ENCODE measurements at places on chromosomes 6 and 20.

- DNase-seq = no peak
- H3K27ac ChIP-seq = no peak overlapping the region
- no peak overlapping the region for H3K4me3 ChIP-seq
- H3K4me1 ChIP-seq = peaks cover 36% of the 10 kb centered on the region
- peaks cover 1% of the 10 kb centered on the region for H3K36me3 ChIP-seq
- H3K27me3 ChIP-seq = no peaks in the 10 kb centered on the region
Observed at GRCh38 chr6:34331371-34332050, 61.0 kb downstream of the NUDT3 start.

DNA sequence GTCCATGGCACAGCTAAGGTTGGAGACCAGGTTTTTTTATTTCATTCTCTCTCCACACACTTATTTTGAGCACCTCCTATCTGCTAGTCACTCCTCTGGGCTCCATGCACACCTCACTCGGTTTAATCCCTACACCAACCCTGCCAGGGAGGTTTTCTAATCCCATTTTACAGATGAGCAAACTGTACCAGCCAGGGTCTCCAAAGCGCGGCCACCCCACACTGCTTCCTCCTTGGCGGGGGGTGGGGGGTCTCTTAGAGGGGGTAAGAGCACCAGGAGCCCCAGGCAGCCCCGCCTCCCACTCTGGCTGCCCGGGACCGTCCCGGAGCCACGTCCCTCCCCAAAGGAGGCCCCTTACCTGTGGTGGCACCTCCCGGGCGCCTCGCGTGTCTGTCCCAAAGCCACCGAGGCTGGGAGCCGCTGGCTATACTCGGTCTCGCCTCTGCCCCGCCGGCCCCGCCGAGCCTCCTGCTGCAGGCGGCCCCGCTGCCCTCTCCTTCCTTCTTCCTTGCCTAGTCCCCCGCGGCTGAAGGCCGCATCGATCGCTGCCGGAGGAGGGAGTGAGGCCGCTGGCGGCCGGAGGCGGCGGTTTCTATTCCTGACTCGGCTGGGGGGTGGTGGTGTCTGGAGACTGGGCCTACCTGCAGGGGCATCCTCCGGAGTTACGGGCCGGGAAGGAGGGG is at the start of gene KCNS1:
TSS of gene KCNS1 (minus strand) at position 565 of the 683 bp plus-strand sequence. CDS start 1,891 bp downstream, outside the sequence.
- H3K27me3 ChIP-seq = peaks cover 4% of the 10 kb centered on the region
- H3K36me3 ChIP-seq = peaks cover 1% of the 10 kb centered on the region
- H3K27ac ChIP-seq = no peak within 1 kb of the TSS
- H3K4me3 ChIP-seq = peak within 1 kb of the TSS; percentile 60
- H3K4me1 ChIP-seq = peaks cover 23% of the 10 kb centered on the region

DNA sequence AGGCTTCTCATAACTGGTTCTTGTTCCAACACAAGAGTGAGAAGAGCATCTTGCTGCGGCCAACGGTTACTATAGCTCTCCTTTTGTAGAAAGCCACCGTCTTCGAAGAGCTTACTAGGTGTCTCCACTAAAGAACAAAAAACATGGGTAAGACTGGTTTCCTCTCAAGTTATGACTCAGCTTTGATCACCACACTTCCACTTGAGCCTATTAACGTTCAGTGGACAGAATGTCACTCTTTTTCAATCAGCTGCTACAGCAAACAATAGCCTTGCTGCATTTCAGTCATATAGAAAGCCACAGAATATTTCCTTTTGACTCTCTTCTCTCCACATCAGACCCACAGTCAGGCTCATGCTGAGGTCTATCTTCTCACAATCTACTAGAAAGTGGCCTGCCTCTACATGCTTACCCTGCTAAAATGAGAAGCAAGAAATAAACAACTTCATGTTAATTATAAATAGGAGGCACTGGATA is 243.5 kb upstream of the PREP start:
- no peak overlapping the region for H3K4me3 ChIP-seq
- H3K27ac ChIP-seq = no peak overlapping the region
- peaks cover 16% of the 10 kb centered on the region for H3K27me3 ChIP-seq
- H3K36me3 ChIP-seq = no peaks in the 10 kb centered on the region
- DNase-seq = no peak

GRCh38 chr6:39657355-39658135 is 67.7 kb downstream of the KIF6 start:
- H3K27ac ChIP-seq = no peak overlapping the region
- no peaks in the 10 kb centered on the region for H3K27me3 ChIP-seq
- no peak overlapping the region for H3K4me3 ChIP-seq
- no peak for DNase-seq
